NCI-H524 (cell line): ENCODE measurements at places on chromosomes 2 and 18.

DNA sequence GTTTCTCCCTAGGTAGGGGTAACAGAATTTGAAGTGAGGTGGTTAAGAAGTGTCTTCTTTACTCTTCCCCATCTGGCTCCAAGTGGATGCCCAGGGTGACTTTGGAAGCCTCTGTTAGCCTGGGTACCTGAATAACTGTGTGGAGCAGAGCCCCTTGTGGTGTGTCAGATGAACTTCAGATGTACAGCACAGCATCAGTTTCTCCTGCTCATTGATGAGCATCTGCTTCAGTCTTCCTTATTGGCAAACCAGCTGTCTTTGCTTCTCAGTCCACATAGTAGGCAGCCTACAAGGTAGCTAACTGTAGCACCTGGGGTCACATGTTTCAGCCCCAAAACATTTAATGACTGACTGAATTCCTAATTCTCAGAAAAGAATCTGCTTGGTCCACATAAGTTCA, 56.2 kb upstream of the ATP8B1 start:
- DNase-seq = peak; percentile 12

DNA sequence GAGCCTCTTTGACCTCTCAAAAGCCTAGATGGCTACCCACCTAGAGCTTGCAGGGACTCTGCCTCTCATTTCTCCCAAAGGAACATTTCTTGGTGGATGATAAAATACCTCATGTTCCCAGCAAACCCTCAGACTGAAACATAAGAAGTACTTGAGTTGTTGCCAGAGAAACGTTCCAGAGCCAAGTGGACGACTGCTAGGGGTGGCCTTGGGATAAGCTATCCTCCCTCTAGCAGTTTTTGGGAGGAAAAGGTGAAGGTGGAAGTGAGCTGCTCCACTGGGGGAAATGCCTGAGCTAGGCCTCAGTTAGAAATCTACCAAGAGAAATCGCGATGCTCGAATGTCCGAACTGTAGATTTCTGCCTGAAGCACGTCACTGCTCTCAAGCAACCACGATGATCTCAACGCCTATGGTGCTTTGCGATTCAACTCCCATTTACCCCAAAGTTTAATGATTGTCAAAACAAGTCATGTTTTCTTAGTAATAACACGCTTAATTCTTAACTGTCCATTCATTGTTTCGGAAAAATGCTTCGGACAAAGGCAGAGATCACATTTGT, 91.5 kb downstream of the CCBE1 start:
- DNase-seq = no peak

- DNase-seq = no peak
Observed at GRCh38 chr2:230346921-230347533, 20.0 kb downstream of the SP140L start.

DNA sequence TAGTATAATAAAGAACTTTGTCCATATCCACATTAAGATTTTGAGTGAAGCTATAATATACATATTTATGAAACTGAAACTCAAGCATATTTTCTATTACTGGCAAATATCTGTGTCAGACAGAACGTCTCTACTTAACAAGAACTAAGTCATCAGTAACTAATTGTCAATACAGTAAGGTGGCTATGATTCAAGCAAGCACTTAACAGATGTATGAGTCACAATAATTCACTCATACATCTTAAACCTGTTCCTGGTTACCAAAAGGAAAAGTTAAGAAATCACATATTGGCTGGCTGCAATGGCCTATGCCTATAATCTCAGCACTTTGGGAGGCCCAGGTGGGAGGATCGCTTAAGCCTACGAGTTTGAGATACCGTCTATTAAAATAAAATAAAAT, 96.0 kb downstream of the SOS1 start:
- no peak for DNase-seq

DNA sequence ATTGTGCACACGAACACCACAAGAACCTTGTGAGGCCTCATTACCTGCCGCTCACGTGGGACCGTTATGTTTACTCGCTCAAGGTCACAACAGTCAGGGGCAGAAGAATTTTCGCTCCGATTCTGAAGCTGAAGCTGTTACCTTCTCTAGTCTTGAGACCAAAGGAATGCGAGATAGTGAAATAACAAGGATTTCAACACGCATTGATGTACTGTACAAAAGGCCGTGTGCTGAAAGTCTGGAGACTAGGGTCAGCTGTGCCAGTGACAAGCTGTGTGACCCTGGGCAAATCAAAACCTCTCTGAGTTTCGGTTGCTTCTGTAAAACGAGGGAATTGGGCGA, 583 bp downstream of the NEMP2 start:
- DNase-seq = no peak

DNA sequence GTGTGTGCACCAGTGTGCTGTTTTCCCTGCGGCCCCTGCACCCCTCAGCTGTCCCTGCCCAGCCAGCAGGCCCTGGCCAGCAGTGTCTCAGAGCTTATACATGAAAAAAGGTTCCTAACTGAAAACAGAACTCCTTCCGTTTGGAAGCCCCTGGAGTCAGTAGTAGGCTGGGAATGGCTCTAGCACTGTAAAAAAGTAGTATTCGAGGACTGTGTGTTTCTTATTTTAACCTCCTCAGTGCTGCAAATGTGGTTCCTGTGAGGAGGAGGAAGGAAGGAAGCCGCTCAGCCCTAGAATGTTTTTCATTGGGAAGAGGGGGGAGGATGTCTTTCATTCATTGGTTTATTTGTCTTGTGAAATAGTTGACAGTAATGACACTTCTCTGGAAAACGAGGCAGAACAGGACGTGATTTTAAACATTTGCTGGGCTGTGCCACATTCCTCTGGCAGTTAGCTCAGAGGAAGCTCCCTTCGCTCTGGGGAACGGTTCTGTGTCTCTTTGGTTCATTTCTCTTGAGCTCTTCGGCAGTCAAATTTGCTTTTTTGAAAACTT, 103.5 kb downstream of the SPTBN1 start:
- DNase-seq = peak; percentile 37

GRCh38 chr2:86068136-86068588, 37.5 kb downstream of the POLR1A start:
- no peak for DNase-seq

- DNase-seq = no peak
Observed at GRCh38 chr18:58213440-58213839, 169.4 kb downstream of the NEDD4L start.

- no peak for DNase-seq
Observed at GRCh38 chr18:43161528-43161927, 46.0 kb upstream of the RIT2 start.

- no peak for DNase-seq
Observed at GRCh38 chr2:2939078-2939795, 438.4 kb downstream of the EIPR1 start.

GRCh38 chr2:204545861-204546735, 823 bp downstream of the PARD3B start:
- no peak for DNase-seq

DNA sequence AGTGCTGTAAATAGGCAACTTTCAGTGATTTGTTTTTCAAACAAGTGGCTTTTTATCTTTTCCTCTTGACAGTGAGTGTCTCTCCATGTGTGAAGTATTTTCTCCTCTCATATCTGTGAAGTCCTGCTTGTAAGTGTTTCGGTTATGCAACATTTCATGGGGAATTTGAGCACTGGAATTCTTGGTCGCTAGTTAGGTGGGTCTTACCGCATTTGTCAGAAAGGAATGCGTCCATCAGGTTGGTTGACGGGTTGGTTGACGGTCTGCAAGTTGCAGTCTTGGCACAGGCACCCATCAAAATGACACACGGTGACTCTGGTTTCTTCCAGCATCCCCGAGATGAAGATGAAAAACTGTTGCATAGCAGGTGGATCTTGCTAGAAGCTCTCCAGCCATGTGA, 109.8 kb downstream of the AGAP1 start:
- no peak for DNase-seq

DNA sequence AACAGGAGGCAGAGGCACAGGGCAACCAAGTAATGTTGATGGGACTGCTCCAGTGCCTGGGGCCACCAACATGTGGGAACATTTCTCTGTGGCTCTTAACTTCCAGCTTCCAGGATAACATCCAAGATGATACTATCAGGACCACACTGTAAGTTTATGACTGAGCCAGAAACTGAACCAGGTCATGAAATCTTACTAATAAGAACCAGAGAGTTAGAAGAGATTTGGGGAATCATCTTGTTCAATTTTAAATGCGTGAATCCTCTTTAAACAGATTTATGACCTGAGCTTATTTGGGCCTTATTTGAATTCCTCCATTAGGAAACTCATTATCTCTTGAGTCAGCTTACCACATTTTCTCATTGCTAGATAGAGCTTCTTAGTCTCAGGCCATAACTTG, 45.0 kb downstream of the MAP2 start:
- no peak for DNase-seq

DNA sequence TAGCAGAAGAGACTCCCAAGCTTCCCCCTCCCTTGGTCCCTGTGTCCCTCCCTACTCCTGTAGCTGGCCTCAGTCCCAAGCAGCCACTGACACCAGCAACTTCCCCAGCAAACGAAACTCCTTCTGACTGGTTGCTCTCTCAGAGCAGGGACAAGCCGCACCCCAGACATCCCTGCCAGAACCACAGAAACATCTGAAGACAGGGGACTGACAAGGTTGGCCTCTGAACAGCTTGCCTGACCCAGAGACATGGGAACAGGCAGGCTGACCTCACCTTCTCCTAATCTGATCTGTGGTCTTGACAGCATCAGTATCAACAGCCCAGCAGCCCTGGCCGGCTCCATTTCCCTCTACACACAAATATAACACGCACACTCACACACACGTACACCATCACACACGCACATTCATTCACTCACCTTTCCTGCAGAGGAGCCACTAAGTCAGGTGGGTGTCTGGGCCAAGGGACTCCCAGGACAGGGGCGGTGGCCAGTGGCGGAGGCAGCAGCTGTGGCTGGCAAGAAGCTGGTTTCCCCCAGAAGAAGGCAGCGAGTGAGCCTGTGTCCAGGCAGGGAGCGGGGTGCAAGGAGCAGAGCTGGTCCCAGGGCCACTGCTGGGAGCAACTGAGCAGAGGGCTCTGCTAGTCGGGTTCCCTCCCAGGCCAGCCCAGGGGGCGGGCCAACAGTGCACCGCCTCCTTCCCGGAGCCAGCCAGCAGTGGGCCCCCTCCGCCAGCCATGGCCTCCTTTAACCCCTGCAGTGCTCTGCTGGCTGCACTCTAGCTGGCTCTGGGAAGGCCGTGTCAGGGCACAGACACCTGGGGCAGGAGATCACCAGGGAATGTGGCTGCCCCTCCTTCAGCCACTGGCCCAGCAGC, 59.1 kb downstream of the TNS1 start:
- DNase-seq = peak; percentile 29

DNA sequence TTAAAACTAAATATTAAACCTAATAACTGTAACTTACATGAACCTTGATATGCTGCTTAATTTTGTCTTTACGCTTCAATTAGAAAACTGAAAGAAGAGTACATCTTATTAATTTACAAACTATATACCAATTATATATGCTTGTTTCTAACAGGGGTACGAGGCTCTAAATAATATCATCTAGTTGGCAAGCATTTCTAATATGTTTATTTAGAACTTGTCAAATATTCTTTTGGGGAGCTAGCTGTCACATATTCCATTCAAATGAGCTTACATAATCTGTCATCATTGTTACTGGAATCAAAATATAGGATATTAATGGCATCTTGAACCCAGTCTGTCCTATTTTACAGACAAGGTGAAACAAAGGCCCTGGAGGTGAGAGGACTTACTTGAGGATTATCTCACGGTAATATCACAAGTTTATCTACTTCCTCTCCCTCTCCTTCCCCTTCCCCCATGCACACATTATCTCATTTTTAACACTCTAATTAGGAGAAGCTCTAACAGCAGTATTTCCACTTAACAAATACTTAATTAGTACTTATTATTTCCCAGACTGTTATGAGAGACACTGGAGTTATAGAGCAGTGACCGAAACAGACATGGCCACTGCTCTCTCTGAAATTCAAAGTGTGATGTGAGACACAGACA, 3.5 kb downstream of the PRKD3 start:
- DNase-seq = no peak
